Transverse colon (tissue), 4 donors: ENCODE measurements at places on chromosomes 5 and 9. TPM values are rescaled to one million over a fixed set of nuclear protein-coding genes. Genes with fewer than 3 reads are reported as not detected.
A peak's percentile ranks its signal among the peaks of the same experiment; 100 is the strongest.

DNA sequence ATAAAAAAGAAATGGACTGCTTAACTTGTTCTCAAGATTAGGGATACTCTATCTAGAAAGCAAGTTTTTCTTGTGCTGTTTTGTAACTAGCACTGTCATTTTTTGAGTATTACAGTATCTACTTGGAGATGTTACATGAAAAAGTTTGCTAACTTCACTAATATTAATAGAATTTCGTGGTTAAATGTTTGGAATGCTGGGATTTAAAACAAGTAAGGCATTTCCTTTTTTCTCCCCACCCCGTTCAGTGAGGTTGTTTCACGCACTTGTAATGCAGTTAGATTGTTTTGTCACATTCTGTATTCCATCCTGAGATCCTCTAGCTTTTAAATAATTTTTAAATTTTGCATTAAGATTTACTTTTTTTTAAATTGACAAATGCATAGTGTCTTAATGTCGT lies 20.0 kb upstream of the TEK start:
- H3K27me3 ChIP-seq, result no peaks in the 10 kb centered on the region
- DNase-seq, result no peak
- H3K4me3 ChIP-seq, result no peak overlapping the region
- no peaks in the 10 kb centered on the region for H3K4me1 ChIP-seq
- H3K27ac ChIP-seq, result no peak overlapping the region

GRCh38 chr5:123500471-123500870 lies 11.5 kb upstream of the CSNK1G3 start:
- H3K27me3 ChIP-seq, result no peaks in the 10 kb centered on the region
- peaks cover 32% of the 10 kb centered on the region for H3K4me1 ChIP-seq
- DNase-seq, result no peak

DNA sequence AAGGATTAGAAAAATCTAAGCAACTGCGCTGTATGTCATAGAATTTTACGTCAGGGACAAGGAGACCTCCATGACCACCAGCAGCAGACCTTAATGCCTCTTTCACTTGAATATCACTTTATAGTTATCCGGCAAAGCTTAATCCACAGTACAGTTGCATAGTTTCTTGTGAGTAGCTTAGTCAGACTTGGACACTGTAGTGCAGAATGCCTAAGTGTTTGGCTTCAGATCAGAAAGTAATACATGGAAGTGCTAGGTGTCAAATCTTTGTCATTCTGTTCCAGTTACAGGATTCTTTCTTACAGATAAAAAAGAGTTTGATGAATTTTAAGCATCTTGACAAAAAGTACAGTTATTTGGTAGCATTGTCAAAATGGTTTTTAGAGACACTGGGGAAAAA lies 239.9 kb upstream of the PAPPA start:
- H3K4me3 ChIP-seq, result no peak overlapping the region
- DNase-seq, result no peak
- H3K27me3 ChIP-seq, result no peaks in the 10 kb centered on the region
- no peaks in the 10 kb centered on the region for H3K36me3 ChIP-seq
- no peak overlapping the region for H3K27ac ChIP-seq
- H3K4me1 ChIP-seq, result no peaks in the 10 kb centered on the region

SNCB gene
- not detected for total RNA-seq

PCDHGA3 gene
- total RNA-seq, result 0.95 TPM

DNA sequence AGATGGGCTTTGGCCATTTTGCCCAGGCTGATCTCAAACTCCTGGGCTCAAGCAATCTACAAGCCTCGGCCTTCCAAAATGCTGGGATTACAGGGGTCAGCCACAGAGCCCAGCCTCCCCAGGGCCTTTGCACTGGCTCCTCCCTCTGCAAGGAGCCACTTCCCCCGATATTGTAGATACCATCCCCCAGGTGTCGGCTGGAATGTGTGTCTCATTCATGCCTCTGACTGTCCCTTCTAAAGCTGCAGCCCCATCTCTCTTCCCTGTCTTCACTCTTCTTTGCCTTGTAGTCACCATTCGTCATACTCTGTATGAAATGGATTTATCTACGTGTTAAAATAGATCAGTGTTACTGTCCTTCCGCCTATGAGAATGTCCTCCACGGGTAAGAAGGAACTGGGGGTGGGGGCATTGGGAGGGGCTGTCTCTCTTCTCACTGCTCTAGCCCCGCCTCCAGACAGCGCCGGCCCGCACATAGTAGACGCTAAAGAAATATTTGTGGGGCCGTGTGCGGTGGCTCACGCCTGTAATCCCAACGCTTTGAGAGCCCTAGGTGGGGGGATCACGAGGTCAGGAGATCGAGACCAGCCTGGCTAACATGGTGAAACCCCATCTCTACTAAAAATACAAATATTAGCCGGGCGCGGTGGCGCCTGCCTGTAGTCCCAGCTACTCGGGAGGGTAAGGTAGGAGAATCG lies 68.5 kb downstream of the LMX1B start:
- DNase-seq, result no peak
- peaks cover 2% of the 10 kb centered on the region for H3K4me1 ChIP-seq
- no peaks in the 10 kb centered on the region for H3K36me3 ChIP-seq
- H3K27me3 ChIP-seq, result peaks cover 96% of the 10 kb centered on the region
- H3K27ac ChIP-seq, result no peak overlapping the region
- H3K4me3 ChIP-seq, result no peak overlapping the region

- peak overlapping the region; percentile 79 for H3K4me3 ChIP-seq
- no peak for DNase-seq
- H3K4me1 ChIP-seq, result no peaks in the 10 kb centered on the region
- no peaks in the 10 kb centered on the region for H3K36me3 ChIP-seq
- H3K27me3 ChIP-seq, result peaks cover 35% of the 10 kb centered on the region
- peak overlapping the region; percentile 88 for H3K27ac ChIP-seq
Measured at GRCh38 chr5:79513308-79513703, 628 bp downstream of the HOMER1 start.

DNA sequence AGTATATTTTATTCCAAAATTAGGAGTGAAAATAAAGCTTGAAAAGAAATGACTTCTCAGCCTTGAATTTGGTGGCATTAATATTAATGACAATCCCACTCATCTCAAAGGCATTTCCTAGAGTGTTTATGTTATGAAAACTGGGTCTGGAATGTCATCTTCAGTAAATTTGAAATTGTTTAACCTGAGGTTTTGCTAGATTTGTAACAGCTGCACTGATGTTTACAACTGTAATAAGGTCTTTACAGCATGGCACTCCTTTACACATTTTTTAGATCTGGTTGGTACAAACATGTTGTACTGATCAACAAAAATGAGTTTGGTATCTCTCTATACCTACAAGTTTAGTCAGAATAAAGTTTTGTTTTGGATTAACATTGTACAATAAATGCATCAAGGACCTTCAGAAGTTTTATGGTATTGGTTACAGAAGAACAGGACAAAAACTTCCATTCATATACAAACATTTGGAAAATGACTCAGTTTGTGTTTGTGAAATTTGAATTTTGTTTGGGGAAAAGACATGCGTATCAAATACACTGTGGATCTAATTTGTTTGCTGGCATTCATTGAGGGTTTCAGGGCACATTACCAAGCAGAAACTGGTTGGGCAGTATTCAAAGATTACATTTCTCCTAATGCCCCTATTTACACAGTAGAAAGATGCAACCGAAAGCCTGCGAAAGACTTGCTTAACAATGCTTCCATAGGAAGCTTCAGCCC lies 11.6 kb downstream of the FANCC start:
- no peak for DNase-seq
- H3K27me3 ChIP-seq, result no peaks in the 10 kb centered on the region
- H3K27ac ChIP-seq, result no peak overlapping the region
- peaks cover 6% of the 10 kb centered on the region for H3K4me1 ChIP-seq

TSLP gene
- not detected for total RNA-seq

PRR7 gene
- 5.0 TPM for total RNA-seq

DNA sequence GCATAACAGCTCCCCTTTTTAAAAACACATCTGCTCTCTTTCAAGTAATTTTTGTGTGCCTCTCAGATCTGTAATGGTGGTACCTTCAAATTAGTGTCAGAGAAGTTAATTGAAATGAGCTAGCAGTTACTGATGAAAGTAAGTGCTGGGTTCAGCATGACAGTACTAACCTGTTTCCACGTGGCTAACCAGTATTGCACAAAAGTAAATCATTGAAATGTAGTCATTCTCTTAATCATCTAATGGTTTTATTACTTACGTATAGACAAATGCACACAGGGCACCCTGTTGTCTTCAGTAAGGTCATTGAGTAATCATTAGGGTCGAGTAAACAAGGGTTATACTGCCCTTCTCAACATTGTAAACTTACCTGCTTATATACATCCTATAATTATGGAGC lies 157.8 kb upstream of the PRR16 start:
- no peak for DNase-seq
- H3K36me3 ChIP-seq, result no peaks in the 10 kb centered on the region
- no peaks in the 10 kb centered on the region for H3K27me3 ChIP-seq
- H3K27ac ChIP-seq, result no peak overlapping the region

ZNF483 gene
- total RNA-seq, result 4.9 TPM

GRCh38 chr5:132417010-132417439 lies 47.5 kb downstream of the SLC22A5 start:
- H3K36me3 ChIP-seq, result no peaks in the 10 kb centered on the region
- no peak for DNase-seq
- peak overlapping the region; percentile 99 for H3K27ac ChIP-seq
- no peaks in the 10 kb centered on the region for H3K27me3 ChIP-seq
- peaks cover 86% of the 10 kb centered on the region for H3K4me1 ChIP-seq
- no peak overlapping the region for H3K4me3 ChIP-seq

DNA sequence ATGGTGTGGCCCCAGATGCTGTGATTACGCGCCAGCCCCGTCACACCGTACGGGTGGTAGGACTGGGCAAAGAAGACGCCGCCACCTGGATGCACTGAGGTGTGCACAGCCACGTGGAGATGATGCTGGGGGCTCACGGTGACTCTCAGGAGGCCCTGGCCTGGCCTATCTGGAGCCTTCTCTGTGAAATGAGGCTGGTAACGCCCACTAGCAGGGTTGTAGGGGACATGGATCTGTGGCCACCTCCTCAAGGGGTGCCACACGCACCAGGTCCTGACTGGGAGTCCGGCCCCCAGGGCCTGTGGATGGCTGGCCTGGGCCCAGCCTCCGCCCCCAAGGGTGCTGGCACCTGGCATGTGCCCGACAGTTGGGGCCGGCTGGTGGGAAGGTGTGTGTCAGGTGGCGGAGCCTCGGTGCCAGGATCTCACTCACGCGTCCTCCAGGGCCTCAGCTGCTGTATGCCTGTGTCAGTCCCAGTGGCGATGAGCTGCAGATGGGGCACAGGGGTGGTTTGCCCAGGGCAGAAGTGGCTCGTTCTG lies 32.4 kb downstream of the NEK6 start:
- no peaks in the 10 kb centered on the region for H3K36me3 ChIP-seq
- H3K27ac ChIP-seq, result no peak overlapping the region

GRCh38 chr5:62596096-62596495 lies 17.5 kb downstream of the LRRC70 start:
- no peak for DNase-seq
- H3K27me3 ChIP-seq, result no peaks in the 10 kb centered on the region
- no peaks in the 10 kb centered on the region for H3K4me1 ChIP-seq
- no peak overlapping the region for H3K4me3 ChIP-seq
- H3K27ac ChIP-seq, result no peak overlapping the region

- H3K36me3 ChIP-seq, result no peaks in the 10 kb centered on the region
- no peak overlapping the region for H3K27ac ChIP-seq
- no peaks in the 10 kb centered on the region for H3K27me3 ChIP-seq
- no peak for DNase-seq
- no peak overlapping the region for H3K4me3 ChIP-seq
- no peaks in the 10 kb centered on the region for H3K4me1 ChIP-seq
Measured at GRCh38 chr5:94422812-94423211, 195.6 kb downstream of the KIAA0825 start.

GRCh38 chr9:93031629-93032430 lies 26.7 kb upstream of the SUSD3 start:
- H3K27ac ChIP-seq, result no peak overlapping the region
- H3K4me1 ChIP-seq, result no peaks in the 10 kb centered on the region
- no peak overlapping the region for H3K4me3 ChIP-seq

DNA sequence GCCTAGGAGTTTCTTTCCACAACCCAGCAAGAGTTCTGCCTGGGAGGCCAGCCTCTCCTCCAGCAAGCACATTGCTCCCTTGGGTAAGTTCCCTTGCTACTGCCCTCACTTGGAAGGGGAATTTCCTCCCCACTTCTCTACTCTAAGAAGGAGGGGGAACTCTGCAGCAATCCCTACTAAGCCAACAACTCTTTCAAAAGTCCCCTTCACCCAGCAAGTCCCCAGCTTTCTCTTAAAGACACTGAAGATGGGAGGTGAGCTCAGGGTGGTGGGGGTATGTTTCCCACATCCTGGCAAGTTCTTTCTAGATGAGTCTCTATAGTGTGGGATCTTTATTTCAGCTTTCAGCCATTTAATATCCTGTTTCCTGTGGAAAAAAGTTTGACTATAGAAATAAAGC lies 49.0 kb downstream of the PDE8B start:
- no peak for DNase-seq
- no peaks in the 10 kb centered on the region for H3K4me1 ChIP-seq
- H3K4me3 ChIP-seq, result no peak overlapping the region
- no peak overlapping the region for H3K27ac ChIP-seq
- H3K36me3 ChIP-seq, result no peaks in the 10 kb centered on the region

GRCh38 chr9:93771276-93771675 lies 183.9 kb downstream of the BARX1 start:
- H3K36me3 ChIP-seq, result no peaks in the 10 kb centered on the region
- no peaks in the 10 kb centered on the region for H3K4me1 ChIP-seq
- H3K27ac ChIP-seq, result no peak overlapping the region
- H3K4me3 ChIP-seq, result no peak overlapping the region
- no peaks in the 10 kb centered on the region for H3K27me3 ChIP-seq

PCDHA6 gene
- total RNA-seq, result 0.64 TPM

- H3K4me3 ChIP-seq, result no peak overlapping the region
- no peaks in the 10 kb centered on the region for H3K36me3 ChIP-seq
- no peaks in the 10 kb centered on the region for H3K4me1 ChIP-seq
- no peak overlapping the region for H3K27ac ChIP-seq
- DNase-seq, result no peak
- H3K27me3 ChIP-seq, result no peaks in the 10 kb centered on the region
Measured at GRCh38 chr5:82445726-82446335, 167.7 kb upstream of the RPS23 start.

DNA sequence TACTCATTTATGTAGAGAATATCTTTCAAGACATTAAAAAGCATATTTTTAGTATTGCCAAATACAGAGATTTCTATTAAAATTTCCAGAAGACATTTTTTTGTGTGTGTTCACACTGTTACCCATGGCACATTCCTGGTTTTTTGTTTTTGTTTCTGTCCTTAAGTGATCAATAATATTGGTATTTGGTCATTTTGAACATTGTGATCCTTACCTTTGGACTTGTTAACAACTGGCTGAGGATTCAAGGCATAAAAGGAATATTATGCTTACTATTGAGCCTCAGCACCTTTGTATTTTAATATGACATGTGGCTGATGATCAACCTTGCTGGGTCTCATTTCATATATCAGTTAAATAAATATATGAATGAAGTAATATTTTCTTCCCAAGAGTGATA lies 41.9 kb downstream of the ITGA1 start:
- H3K4me3 ChIP-seq, result no peak overlapping the region
- no peak for DNase-seq
- H3K27me3 ChIP-seq, result no peaks in the 10 kb centered on the region
- H3K36me3 ChIP-seq, result no peaks in the 10 kb centered on the region

ITK gene
- total RNA-seq, result 7.6 TPM

POLK gene
- 5.4 TPM for total RNA-seq
